AML-193 (cell line): ENCODE measurements at places on chromosomes 7 and 10.

- DNase-seq = no peak
Measured at GRCh38 chr10:101000127-101000914, 713 bp downstream of the LZTS2 start.

DNA sequence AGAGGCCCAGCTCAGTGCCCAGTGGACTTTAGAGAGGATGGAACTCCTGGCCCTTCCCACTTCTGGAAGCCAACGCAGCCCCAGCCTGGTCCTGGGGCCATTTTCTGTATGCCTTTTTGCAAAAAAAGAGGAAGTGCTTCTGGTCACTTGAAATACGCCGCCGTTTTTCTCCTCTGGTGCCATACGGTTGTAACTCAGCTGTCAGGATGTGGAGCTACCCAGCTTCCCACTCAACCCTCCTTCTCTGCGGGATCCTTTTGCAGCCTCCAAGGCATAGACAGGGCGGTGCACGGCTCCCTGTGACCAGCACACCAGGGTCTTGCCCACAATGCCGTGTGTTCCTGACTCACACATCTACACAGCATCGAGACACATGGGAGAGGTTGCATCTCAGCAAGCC lies 369.6 kb downstream of the TCERG1L start:
- no peak for DNase-seq

GRCh38 chr7:156019776-156020565 lies 207.7 kb upstream of the SHH start:
- no peak for DNase-seq

DNA sequence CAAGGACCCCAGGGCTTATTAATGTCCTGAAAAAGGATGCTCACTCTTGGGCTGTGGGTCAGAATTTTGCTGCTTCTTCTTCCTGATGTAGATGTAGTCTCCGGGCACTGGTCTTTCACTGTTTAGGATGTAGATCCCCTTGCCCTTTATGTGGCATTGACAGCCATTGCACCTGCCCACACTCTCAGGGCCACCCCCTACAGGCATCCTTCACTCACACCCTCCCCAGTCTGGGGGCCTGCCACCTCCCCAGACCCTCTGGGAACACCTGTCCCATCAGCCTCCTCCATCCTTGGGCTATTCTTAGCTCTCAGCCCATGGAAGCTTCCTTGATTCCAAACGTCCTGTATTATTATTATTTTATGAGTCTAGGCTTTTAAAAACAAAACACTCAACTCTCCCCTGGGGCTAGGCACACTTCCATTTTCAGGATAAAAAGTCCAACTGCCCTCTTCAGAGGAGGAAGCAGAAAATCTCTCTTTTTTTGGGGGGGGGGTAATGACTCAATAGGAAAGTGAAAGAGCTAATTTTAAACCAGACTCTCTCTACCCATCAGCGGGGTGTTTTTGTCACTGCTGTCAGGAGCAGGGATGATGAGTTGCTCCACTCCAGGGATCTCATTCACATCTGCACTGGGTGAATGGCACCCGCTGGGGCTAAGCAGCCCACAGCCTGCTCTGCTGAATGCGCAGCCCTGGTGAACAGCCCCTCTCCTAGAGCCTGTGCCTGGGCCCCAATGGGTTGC lies 11.5 kb upstream of the KLRG2 start:
- no peak for DNase-seq

DNA sequence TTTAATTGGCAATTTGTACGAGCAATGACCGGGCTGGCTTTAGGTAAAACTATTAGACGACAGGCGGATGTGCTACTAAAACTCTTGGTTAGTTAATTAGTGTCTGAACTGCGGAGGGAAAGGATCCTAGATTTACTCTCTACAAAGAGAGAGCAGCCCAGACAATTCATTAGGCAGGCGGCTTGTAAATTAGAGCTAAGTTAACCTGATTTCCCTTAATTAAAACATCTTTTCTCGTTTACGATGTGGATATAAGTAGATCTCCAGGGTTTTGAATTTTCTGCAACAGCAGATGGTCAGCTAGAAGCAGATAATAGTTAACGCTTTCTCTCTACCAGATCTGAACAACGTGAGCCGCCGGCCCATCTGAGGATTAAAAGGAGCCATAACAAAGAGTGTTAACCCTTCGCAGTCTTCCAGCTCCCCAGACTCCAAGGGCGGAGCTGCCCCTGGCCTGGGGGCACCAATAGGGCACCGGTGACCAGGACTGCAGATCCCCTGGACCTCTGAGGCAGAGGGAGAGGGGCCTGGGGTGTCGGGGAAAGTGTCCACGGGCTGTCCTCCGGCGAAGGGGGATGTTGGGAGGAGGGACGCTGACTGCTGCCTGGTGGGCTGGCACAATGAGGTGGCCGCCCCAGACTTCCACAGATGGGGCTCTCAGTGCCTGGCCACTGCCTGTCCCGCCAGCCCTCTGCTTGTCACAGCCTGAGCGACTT lies 6.3 kb upstream of the UNCX start:
- DNase-seq = no peak

DNA sequence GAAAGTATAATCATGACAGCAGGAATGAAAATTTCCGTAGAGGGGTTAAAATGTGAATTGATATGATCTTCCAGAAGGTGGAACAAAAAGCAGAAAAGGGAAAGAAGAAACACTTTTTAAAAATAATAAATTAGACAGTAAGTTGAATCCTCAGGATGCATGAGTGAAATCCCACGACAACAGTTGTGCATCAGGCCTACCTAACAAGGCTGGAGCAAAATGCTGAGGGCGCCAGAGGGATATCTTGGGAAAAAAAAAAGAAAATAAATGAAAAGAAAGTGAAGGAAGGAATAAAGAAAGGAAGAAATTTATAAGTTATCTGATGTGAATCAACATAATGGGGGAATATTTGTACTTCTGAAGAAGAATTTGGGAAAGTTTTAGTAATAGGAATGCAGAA lies 13.0 kb upstream of the HUS1 start:
- no peak for DNase-seq

DNA sequence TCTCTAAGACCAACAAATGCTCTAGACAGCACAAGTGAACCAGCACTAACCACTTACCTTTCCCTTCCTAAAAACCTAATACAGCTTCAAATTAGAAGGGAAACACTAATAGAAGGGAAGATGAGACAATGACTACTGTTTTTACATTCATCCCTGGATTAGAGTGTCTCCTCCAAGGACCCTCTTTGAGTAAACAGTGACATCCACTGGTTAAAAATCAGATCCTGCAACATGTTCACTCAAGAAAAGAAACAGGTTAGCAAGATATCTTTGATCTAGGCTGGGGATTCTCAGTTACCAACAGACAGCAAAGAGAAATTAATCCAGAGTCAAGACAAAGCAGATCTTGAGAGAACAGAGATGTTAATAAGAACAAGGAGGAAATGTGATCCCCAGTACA lies 177.7 kb upstream of the GHITM start:
- no peak for DNase-seq

- no peak for DNase-seq
Measured at GRCh38 chr10:74955796-74956195, 129.4 kb downstream of the KAT6B start.

DNA sequence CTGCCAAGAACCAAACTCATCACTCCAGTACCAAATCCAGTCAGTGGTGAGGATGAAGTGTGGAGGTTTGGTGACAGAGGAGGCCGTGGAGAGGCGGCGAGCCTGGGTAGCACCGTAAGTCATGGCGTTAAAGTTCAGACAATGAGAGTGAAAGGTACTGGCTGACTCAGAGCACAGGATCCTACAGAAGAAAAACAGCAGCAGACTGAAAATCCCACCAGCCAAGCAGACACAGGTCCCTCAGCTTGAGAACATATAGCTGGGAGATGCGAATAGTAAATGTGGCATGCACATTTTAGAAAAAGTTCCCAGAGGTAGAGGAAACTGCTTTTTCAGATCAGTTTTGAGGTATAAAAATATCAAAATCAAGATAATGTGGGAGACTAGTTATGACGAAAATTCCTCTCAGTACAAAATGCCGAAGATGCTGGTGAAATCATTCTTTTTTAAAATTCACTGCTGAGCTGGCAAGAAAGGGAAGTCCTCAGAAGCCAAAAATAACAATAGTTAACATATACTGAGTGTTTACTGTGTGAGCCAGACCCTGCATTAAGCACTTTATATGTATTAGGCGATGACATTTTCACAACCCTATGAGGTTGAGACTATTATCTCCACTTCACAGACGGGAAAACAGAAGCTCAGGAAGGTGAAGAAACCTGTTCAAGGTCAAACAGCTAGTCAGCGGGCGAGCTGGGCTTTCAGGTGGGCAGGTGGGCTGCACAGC lies 20.9 kb downstream of the PARP12 start:
- DNase-seq = no peak

DNA sequence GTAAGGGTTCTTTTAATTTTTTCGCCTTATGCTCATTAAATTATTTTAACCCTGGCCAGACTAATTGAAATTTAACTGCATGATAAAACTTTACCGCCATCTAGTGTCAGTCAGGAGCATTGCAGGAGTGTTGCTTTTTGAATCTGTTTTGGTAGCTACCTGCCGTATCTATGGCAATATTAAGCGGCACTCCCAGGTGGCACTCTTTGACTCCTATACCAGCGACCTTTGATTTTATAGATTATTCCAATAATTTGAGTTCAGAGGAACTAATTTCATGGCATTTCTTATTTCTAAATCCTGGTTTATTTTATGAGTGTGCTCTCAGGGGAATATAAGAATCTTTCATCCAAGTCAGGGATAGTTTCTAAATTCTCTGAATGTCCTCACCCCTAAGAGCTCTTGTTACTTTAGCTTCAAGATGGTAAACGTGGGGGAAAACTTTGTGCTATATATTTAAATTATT lies 198.9 kb downstream of the REEP3 start:
- peak; percentile 40 for DNase-seq

GRCh38 chr10:126844406-126844805 lies 60.8 kb upstream of the DOCK1 start:
- no peak for DNase-seq

GRCh38 chr7:24284699-24285506 lies 913 bp downstream of the NPY start:
- DNase-seq = no peak

- no peak for DNase-seq
Measured at GRCh38 chr7:127290116-127290655, 37.4 kb upstream of the GRM8 start.

DNA sequence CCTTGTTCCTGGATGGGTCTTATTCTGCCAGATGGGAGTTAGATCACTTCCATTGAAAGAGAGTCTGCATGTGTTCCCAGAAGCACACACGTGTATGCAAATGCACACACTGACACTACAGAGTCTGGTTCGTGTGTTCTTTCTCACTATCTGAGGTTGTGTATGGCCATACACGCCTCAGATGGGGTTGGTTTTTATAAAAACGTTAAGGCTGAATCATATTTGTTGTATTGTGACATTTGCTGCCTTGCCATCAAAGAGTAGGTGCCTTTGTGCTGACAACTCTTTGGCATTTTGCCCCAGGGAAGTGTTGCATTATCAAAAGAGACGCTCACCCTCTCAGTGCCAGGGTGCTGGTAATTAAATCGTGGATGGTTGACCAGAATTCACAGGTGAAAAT lies 37.7 kb upstream of the HDAC9 start:
- no peak for DNase-seq

DNA sequence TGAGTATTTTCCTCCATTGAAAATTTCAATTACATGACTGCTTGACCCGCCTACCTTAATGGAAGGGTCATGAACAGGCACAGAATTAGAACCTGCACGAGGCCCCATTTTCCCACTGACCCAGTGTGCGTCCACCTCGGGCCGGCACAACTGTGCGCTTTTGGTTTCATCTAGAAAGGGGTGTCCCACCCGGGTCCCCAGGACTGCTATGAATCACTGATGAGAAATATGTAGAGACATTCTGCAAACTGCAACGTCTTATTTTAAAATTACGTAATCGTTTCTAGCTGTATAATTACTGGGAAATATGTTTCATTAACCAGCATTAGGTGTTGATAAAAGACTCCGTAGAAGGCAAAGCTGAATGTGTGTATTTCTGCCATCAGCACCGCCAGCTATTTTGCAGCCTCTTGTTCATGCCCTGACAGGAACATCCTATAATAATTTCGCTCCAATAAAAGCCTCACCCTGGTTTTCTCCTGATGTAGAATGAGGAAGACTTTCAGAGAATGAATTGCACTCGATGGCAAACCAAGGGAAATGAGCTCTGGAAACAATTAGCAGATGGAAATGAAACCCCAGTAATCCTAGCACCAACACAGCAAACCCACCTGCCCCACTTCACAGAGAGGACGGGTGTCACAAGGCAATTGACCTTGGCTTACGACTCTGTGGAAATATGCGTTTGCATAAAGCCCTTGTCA lies 562.1 kb downstream of the DNAJB6 start:
- no peak for DNase-seq

DNA sequence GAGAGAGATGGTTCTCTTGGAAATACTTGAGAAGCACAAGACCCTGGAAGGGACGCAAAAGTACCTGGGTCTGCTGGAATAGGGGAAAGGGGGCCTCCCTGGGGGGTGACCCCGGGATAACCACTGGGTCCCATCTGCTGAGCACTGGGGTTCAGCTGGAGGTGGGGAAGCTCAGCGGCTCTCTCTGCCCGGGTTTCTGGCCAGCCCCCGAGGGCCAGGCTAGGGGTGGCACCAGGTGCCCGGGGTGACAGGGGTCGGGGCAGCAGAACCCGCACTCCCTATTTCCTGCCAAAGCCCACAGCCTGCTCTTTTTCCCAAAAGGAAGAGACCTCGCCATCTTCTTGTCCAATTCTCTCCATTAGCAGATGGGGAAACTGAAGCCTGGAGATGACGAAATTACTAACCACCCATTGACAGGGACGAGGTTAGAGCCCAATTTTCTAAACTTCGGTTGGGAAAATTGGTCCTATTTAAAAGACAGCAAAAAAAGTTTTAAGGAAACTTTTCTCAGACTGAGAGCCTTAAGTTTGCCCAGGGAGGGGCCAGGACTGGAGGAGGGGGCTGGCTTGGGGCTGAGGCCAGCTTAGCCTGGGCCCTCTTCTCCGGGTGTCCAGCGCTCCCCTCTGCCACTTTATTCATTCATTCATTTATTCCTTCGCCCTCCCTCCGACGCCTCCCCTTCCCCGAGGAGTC lies 17.8 kb upstream of the GATA3 start:
- no peak for DNase-seq

DNA sequence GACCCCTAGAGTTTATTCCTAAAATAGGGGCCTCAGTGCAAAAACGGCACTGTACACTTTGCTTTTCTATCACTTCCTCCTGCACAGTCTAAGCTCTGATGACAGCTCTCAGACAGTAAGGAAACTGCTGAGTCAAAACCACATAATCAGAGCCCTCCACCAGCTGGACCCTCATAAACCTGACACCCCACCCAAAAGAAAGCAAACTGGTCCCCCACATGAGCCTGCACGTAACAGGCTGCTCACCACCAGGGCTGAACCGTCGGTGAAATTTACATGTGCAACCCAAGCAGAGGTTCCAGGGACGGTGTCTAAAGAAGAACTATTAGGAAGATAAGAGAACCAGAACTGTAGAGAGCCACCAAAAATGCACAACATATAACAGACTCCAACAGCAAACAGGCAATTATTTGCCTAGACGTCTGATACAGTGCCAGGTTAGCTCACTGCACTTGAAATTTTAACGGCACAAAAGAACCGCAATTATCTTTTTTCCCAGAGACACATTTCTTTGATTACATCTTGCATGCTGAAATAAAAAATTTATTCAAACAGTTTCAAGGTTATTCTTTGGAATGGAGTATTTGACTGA lies 19.6 kb downstream of the SGMS1 start:
- no peak for DNase-seq
